ENCODE measurements at places on chromosomes 5 and 9.

DNA sequence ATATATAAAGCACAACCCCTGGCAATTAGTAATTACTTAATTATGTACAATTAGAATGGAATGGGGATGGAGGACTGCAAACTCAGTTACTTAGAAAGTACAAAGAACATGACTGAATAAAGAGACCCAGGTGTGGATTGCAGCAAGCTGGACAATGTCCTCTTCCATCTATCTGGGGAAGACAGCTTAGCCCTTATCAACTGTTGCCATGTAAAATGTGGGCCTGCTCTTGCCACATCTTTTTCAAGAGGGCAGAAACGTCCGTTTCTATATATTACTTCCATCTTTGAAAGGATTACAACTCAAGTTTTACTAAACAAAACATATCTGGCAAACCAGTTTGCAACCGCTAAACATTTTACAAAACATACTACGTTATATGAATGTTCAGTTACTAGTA, 26.2 kb downstream of the GOLPH3 start:
- no peak for DNase-seq

- no peak for DNase-seq
These were observed 23.2 kb upstream of the TBC1D9B start for GRCh38 chr5:179930788-179931473.

GRCh38 chr9:21615446-21615845, 133.3 kb upstream of the IFNE start:
- DNase-seq, result no peak

GRCh38 chr5:68548959-68549676, 333.6 kb downstream of the PIK3R1 start:
- no peak for DNase-seq

DNA sequence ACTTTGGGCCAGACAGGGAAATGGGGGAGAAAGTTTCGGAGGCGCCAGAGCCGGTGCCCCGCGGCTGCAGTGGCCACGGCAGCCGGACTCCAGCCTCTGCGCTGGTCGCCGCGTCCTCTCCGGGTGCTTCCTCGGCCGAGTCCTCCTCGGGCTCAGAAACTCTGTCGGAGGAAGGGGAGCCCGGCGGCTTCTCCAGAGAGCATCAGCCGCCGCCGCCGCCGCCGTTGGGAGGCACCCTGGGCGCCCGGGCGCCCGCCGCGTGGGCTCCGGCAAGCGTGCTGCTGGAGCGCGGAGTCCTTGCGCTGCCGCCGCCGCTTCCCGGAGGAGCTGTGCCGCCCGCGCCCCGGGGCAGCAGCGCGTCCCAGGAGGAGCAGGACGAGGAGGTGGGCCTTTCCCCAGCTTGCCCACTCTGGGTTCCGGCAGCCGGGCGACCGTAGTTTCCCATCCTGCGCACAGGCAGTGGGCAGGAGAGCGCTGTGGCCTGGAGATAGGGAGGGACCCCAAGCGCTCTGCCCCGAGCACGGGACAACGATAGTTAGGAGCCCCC, 516 bp downstream of the MAST4 start:
- no peak for DNase-seq

DNA sequence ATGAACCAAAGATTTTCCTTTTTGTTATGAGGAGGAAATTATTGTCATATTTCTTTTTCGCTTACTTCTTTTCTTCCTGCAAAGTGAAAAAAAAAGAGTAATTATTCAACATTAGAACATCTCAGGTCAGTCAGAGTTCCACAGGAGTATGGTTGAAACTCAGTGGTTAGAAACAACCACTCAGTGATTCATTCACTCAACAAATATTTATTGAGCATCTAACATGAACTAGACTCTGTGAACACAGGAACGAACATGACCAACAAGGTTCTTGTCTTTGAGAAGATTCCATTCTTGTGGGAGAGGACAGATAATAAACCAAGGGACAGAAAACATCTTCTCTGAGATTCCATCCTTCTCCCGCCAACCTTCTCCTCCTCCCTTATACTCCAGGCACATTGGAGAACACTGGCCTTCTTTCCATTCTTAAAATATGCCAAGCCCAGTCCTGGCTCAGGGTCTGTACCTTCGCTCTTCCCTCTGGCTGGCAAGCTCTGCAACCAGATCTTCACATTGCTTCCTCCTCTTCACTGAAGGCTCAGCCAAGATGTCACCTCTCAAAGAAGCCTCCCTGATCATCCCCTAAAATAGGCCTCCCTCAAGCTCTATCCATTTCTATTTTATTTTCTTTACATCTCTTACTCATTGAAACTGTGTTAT, 6.8 kb upstream of the GRAMD2B start:
- DNase-seq, result no peak

GRCh38 chr5:67361932-67362729, 165.5 kb upstream of the CD180 start:
- no peak for DNase-seq

- no peak for DNase-seq
These were observed 131.4 kb downstream of the MRPL36 start for GRCh38 chr5:1668141-1668721.

DNA sequence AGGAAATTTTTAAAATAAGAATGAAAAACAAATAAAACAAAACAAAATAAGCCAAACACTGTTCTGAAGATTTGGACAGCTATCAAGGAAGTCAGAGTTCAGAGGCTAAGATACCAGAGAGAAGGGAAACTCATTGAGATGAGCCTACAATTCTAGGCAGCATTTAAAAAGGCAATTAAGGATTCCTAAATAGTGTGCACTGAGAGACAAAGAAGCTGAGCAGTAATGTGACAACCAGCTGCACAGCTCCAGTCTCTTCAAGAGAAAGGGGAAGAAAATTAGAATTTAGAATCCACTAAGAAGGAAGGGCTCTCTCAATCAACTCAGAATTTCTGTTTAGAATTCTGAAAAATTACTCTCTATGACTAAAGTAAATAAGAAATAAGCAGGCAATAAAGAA, 246.7 kb upstream of the COX7C start:
- no peak for DNase-seq

DNA sequence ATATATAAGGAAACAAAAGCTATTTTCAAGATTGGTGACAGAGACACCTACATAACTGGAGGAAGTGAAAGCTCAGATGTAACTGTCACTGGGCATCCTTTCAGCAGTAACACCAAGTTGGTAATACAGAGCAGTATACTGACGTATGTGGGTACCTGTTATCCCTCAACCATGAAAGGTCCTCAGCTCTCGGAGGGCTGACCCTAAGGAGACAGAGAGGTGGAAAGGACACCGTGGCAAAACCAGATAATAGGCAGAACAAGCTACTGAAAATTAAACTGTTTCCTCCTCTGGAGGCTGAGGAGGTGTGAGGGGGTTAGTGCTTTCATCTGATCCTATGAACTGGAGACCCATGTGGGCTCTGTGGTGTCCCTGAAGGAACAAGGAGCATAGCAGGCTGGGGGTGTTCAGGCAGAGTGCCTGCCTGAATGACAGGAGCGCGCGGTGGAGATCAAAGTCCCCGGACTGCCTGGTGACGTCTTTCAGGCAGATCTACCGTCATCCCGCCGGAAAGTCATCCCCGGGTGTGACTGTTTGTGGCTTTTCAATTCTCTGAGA, 130.2 kb upstream of the FSTL4 start:
- peak; percentile 10 for DNase-seq

- DNase-seq, result no peak
These were observed 82.1 kb downstream of the FBN2 start for GRCh38 chr5:128455841-128456361.

DNA sequence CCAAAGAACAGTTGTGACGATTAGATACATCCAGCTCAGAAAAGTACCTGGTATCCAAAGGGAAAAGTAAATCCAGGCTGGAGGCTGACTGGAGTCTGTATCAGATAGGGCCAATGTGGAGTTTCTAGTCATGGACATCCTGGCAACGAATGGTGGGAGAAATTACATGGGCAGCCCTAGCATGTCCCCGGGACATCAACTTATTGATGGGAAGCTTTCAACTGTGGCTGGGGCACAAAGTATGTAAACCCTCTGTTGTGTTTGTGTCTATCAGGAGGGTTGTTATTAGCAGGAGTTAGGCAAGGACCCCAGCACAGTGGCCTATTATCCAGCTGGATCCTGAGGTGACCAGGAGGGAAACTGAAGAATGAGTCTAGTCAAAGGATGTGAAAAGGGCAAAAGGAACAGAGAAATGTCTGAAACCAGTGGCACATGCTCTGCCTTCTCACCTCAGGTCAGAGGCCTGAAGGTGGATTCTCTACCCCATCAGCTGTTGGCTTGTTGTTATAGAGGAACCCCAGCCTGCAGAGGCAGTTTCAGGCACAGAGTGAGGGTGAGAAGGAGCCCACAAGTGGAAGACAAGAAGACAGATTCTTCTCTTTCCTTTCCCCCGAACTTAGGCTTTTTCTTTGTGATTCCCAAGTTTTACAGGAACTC, 19.9 kb downstream of the IFNW1 start:
- peak; percentile 58 for DNase-seq
